ENCODE measurements at places on chromosomes 2 and 18. TPM values are rescaled to one million over a fixed set of nuclear protein-coding genes. Genes with fewer than 3 reads are reported as not detected.

The IMPACT gene
- polyA plus RNA-seq = 10.0 TPM

The UGT1A4 gene
- not detected for polyA plus RNA-seq

The ITPRIPL1 gene
- polyA plus RNA-seq = 0.59 TPM

The FAM228B gene
- 4.2 TPM for polyA plus RNA-seq

The TEX44 gene
- polyA plus RNA-seq = not detected

The ATP5MC3 gene
- polyA plus RNA-seq = 322 TPM

The HAAO gene
- 0.54 TPM for polyA plus RNA-seq

The FECH gene
- 63.4 TPM for polyA plus RNA-seq

The PIGN gene
- 31.5 TPM for polyA plus RNA-seq

The CNPPD1 gene
- 43.5 TPM for polyA plus RNA-seq

The EPHA4 gene
- polyA plus RNA-seq = 57.2 TPM

The NOP58 gene
- 22.3 TPM for polyA plus RNA-seq

The LINC00305 gene
- not detected for polyA plus RNA-seq

The HOXD8 gene
- 1.7 TPM for polyA plus RNA-seq

The SLC11A1 gene
- polyA plus RNA-seq = 0.23 TPM

The CRYBA2 gene
- 0.26 TPM for polyA plus RNA-seq

The VWA3B gene
- polyA plus RNA-seq = not detected

The TDRD15 gene
- polyA plus RNA-seq = not detected

The CEBPZOS gene
- 40.0 TPM for polyA plus RNA-seq

The TXNL1 gene
- polyA plus RNA-seq = 38.7 TPM

The PLCD4 gene
- polyA plus RNA-seq = 1.0 TPM

The CHST9 gene
- not detected for polyA plus RNA-seq

The DSC3 gene
- not detected for polyA plus RNA-seq

The PRSS56 gene
- not detected for polyA plus RNA-seq

The RNU2-63P gene
- polyA plus RNA-seq = not detected

The WDR35 gene
- 5.1 TPM for polyA plus RNA-seq

The TNP1 gene
- polyA plus RNA-seq = not detected

The SCLY gene
- 7.7 TPM for polyA plus RNA-seq

The RNPEPL1 gene
- polyA plus RNA-seq = 7.3 TPM

The PSMA8 gene
- not detected for polyA plus RNA-seq

The PAX8 gene
- polyA plus RNA-seq = 1.1 TPM

The TTN gene
- polyA plus RNA-seq = not detected

The EPAS1 gene
- 312 TPM for polyA plus RNA-seq

The RIF1 gene
- polyA plus RNA-seq = 5.7 TPM

The DTYMK gene
- polyA plus RNA-seq = 29.6 TPM

The REV1 gene
- 17.9 TPM for polyA plus RNA-seq

Measured in BJ (cell line).